NB4 (cell line): ENCODE measurements at places on chromosomes 3 and 15.

DNA sequence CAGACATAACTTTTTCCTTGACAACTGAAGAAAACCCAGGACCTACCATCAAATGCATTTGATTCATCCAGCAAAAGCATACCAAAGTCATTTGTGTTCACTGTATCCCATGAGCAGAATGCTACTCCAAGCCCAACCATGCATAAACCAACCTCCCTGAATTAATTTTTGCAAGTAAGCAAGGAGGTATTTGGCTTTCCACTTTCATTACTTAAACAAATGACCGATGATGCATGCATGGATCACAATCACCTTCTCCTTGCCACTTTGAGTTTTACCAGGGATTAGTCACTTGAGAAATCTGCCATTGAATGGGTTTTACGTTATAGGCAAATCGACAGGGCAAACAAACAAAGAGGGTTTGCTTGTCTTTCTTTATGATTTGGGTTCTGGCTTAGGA lies 214.8 kb downstream of the FMN1 start:
- DNase-seq: no peak

DNA sequence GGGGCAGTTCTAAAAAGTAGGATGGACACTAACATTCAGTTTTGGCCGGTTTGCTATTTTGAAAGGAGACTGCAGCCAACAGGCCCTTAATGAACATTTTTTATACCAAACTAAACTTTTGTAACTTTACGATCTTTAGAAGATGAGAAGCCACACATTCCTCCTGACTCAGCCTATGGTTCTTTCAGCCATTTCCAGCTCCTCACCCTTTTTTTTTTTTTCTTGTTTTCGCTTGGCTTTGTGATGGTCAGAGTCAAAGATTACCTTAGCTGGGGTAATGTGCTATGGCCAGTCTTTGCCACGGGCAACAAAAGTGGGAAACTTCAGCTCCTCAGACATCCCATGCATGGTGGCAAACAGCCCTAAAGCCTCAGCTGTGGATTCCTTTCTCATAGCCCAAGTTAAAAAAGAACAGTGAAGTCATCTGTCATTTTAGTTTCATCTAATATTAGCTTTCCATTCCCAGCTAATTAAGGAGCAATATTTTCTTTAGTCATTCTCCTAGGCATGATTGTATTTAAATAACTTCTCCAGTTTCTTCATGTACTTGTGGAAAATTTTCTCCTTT lies 368.7 kb downstream of the MFSD1 start:
- no peak for DNase-seq

DNA sequence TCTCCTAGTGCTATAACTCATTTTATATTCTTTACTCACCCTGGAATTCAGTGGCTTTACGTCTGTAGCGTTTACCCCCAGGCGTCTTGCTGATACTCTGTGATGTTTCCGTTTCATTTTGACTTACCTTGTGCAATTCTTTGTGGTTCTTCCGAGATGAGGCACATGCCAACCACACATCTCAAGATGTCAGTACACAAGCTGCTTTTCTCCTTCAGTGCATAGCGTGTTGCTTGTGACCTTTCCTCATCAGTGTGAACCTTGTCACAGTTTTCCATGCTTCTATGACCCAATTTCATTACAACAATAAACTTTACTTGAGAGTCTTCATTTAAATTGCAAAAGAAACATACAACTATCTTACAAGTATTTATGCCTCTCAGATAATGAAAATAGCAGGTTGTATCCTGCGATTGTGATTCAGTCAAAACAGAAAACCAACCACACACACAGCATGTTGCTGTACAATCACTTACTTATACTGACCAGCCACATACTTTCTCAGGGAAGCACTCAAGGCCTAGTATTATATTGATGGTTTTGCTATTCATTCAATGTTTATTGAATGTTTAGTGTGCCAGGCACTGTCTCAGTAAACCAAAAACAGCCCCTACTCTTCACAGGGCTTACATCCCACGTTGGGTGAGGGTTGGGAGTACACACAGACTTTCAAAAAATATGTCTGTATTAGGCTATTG lies 4.6 kb upstream of the TBL1XR1 start:
- peak; percentile 92 for DNase-seq

GRCh38 chr3:133169331-133170068 lies 131.3 kb downstream of the TMEM108 start:
- no peak for DNase-seq

DNA sequence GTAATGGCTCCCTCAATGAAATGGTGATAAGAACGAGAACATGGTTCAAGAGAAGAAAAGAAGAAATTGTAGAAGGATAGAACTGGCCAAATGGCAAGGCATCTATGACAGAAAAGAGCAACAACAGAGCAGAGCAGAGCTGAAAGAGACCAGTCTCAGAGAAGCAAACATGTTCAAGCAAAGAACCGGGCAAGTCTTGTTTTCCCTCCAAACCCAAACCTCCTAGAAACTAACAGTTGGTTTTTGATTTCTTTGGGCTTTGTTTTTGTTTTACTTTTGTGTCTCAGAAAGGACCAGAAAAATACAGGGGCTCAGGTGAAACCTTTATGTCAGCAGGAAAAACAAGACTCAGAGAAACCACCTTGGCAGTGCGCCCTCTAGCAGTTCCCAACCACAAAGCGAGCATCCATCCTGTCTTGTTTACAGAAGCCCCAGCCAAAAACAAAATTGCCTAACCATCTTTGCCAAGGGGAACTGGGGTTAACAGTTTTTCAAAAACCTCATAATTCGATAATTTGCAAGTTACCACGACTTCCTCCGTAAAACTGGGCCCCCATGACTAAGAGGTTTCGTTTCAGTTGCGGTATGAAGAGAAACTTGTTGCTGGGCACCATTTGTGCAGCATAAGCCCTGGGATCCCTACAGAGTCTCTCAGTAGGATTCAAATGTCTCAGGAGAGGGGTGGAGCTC lies 159.2 kb upstream of the SLC24A5 start:
- peak; percentile 70 for DNase-seq

GRCh38 chr3:135853981-135854380 lies 111.5 kb upstream of the PPP2R3A start:
- no peak for DNase-seq

DNA sequence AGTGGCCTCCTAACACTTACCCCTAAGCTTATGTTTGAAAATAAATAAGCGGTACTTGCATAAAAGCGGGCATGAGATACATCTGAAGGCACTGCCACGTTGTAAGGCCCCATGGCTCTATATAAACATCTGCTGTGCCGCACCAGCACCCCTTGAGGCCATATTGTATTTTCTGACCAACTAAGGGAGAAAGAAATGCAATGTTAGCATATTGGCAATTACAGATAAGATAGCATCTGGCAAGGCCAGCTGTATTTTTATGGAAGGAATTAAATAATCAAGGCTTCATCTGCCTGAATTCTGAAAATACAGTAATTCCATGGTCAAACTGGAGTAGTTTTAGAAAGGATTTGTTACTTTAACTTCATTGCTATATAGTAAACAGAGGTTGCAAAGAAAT lies 28.7 kb downstream of the TMEM39A start:
- DNase-seq: no peak

GRCh38 chr3:130705501-130705900 lies 41.1 kb downstream of the PIK3R4 start:
- DNase-seq: no peak

GRCh38 chr3:187777331-187777941 lies 32.2 kb upstream of the BCL6 start:
- peak; percentile 95 for DNase-seq

DNA sequence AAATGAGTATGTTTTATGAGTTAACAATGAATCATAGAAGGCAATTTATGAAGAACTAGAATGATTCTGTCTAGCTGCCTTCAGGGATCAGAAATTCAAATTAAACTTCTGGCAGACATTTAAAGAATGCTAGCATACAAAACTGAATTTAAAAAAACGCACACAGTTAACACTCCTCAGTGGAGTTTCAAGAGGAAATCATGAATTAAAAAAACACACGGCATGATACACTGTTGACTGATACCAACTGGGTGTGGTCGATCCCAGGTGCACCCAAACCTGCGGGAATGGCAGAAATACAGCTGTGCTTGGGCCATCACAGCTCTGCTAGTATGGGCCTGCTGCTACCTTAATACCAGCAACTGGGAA lies 526.0 kb downstream of the FOXP1 start:
- DNase-seq: no peak

DNA sequence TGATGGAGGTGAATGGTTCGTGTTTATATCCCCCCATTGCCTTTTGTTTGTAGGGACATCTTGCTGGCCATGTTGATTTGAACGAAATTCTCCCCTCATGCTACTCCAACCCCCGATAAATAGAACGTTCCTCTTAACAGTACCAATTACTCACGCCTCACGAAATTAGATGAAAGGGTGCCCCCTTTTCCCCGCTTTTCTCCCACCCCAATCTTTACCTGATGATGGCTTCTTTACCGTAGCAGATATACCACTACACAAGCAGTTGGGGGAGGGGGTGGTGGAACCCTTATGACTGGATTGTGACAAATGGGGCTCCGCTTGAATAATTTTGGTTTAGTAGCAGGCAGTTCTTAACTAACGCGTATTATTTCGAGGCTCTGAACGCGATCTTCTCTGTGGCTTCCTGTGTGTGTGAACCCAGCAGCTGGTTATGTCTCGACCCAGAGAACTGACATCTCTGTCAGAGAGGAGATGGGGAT lies 1.1 kb downstream of the PIAS1 start:
- peak; percentile 60 for DNase-seq

- peak; percentile 19 for DNase-seq
These were observed 65.1 kb downstream of the MRPL46 start for GRCh38 chr15:88401996-88402656.

DNA sequence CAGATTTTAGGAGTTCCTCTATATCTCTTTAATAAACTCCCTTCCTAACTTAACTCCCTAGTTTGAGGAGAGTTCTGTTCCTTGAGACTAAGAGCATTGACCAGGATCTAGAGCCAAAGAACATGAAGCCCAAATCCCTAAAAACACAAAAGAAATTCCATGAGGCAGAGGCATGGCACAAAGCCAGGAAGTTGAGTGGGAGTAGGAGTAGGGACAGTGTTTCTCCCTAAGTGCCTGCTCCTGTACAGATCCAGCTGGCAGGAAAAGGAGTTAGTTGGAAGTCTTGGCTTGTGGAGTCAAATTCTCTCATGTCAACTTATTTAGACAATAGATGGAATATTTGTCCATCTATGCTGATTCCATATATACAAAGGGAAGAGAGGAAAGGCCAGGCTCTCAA lies 11.4 kb downstream of the ACTC1 start:
- no peak for DNase-seq

DNA sequence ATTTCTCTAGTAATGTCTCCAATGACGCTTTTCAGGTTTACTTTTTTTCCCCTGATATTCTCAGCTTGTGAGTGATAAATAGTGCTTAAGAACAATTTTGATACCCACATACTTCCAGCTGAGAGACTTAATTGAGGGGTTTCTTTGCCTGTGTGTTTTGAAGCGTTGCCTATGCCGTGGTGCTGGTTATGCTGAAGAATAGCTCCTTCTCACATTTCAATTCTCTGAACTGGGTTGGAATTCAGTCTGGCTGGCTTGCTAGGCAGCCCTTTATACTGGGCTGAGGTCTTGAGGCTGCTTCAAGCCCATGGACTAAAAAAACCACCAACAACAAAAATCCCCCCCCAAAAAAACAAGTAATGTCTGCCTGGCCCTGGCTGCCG lies 87.4 kb downstream of the CHST2 start:
- DNase-seq: no peak

DNA sequence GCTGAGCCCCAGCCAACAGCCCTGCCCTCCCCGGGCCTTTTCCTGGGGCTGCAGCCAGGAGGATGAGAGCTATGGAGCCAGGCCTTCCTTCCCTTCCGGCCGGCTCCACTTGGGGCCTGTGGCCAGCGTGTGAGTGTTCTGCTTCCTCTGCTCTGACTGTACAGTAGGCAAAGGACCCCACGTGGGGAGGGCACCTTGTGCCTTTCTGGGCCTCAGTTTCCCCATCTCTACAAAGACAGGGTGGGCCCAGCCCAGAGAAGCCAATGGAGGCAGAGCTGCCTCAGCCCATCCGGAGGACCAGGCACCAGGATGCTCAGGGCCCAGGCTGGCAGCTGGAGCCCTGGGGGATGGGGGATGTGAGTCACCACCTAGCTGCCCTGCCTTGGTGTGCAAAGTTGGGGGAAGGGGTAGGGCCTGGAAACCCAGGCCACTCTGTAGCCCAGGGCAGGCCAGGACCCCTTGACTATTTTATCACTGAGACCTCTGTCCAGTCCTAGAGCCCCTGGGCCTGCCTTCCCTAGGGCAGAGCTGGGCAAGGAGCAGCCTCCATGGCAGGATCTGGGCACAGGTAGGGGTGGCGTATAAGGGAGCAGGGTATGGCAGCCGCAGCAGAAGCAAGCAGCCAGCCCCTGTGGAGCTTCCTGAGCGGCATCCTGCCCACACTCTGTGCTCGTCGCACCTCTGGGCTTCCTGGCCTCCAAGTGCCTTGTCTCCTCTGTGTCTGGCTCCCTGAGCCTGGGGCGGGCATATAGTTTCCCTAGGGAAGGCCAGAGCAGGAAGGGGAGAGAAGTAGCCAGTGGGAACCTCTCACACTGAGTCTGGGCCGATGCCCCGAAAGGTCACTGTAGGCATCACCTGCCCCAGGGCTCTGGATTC lies 1.8 kb downstream of the PSTPIP1 start:
- DNase-seq: peak; percentile 69

DNA sequence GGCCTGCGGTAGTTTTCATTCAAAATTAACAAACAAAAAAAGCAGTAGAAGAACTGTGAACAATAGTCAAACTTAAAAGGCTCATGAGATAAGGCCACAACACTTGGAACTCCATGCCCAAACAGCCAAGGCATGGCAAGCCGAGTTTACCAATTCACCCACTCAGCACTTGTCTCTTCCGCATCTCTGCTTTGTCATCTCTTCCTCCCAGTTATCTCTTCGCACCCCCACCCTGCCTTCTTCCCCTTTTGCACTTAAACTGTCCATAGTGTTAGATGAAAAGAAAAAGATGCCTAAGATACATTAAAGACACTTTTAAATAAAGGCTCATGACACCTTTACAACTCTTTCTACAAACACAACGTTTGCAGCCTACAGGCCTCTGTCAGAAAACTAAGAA lies 11.1 kb downstream of the TLE3 start:
- peak; percentile 41 for DNase-seq

- no peak for DNase-seq
These were observed 32.8 kb downstream of the OSBPL10 start for GRCh38 chr3:31948280-31948679.

GRCh38 chr3:23949784-23950183 lies 4.7 kb downstream of the NR1D2 start:
- DNase-seq: no peak

GRCh38 chr3:133375403-133375745 lies 24.5 kb upstream of the BFSP2 start:
- no peak for DNase-seq
